Testis (tissue), 5 donors: ENCODE measurements at places on chromosomes 11 and 22.

DNA sequence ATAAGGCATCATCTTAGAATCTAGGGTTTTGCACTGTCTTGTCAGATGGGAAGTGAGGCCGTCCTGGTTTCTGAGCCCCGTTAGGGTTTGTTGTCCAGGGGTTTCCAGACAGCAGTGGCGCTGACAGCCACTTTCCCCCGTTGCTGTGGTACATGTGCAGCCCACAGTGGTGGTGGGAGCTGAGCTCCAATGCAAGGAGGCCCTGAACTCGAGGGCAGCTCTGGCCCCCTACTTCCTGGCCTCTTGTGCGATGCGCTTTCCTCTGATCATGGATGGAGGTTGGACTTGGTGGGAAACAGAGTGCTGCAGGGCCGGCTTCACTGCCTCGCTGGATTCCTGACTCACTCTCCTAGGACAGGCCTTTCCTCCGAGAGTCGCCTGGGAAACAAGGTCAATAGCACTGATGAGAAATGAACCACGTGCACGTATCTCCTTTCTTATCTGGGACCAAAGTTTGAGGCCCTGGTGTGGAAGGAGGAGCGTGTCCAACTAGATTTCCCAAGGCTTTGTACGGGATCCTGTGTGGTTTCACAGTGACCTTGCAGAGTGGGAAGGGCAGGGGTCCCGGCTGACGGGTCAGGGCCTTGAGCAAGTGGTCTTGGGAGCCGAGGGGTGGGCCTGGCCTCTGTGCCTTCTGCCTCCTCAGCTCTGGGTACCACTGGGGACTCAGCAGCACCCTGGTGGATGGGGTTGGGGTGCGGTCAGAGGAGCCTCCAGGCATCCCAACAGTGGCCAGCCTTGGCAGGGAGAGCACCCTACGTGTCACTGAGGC lies 3.7 kb downstream of the PHRF1 start:
- H3K36me3 ChIP-seq, result no peaks in the 10 kb centered on the region
- no peak overlapping the region for H3K27ac ChIP-seq
- peaks cover 35% of the 10 kb centered on the region for H3K4me1 ChIP-seq
- no peaks in the 10 kb centered on the region for H3K27me3 ChIP-seq

DNA sequence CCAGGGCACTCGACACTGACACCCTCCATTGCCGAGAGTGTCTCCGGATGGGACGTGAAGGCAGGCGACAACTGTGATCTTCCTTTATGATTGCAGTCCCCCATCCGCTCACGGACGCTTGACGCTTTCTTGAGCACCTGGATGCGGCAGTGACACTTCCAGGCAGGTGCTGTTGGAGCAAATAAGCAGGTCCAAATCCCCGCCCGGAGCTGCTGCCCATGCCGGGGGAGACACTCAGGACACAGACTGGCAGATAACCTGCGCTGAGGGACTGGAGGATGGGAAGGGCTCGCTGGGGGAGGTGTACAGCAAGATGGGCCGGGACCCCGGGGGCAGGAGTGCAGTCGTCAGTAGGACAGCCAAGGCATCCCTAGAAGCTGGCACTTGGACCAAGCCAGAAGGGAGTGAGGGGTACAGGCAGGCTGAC lies 1403.5 kb downstream of the BRD1 start:
- H3K27me3 ChIP-seq, result no peaks in the 10 kb centered on the region
- H3K4me3 ChIP-seq, result no peak overlapping the region
- H3K4me1 ChIP-seq, result no peaks in the 10 kb centered on the region
- no peaks in the 10 kb centered on the region for H3K36me3 ChIP-seq
- no peak for DNase-seq

DNA sequence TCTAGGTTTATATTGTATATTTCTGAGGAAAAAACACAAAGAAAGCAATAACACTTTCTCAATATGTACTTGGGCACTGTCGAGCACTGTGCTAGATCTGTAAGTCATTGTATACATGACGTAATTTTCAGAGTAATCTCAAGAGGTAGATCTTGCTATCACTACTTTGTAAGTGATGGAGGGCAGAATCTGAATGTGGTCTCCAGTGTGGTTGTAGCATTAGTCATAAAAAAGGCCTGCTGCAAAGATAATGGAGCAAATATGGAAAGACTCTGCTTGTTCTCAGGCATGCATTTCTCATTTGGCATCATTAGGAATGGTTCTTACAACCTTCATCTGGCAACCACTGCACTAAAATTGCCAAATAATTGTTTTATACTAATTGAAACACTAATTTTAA lies 419.8 kb upstream of the CCDC179 start:
- H3K4me3 ChIP-seq, result no peak overlapping the region
- no peak overlapping the region for H3K27ac ChIP-seq
- no peaks in the 10 kb centered on the region for H3K36me3 ChIP-seq
- no peaks in the 10 kb centered on the region for H3K4me1 ChIP-seq
- H3K27me3 ChIP-seq, result no peaks in the 10 kb centered on the region

- no peak overlapping the region for H3K27ac ChIP-seq
- no peak overlapping the region for H3K4me3 ChIP-seq
- no peaks in the 10 kb centered on the region for H3K4me1 ChIP-seq
- DNase-seq, result no peak
- H3K27me3 ChIP-seq, result no peaks in the 10 kb centered on the region
- no peaks in the 10 kb centered on the region for H3K36me3 ChIP-seq
Observed at GRCh38 chr22:45253039-45253641, 12.4 kb upstream of the KIAA0930 start.
